Stimulated activated CD4-positive, alpha-beta T cell treated with anti-CD3 and anti-CD28 coated beads, Interleukin-1b, Interleukin-23, amount 100 ng/mL, for 1 hour (primary cell): ENCODE measurements at places on chromosomes 7 and 10.

DNA sequence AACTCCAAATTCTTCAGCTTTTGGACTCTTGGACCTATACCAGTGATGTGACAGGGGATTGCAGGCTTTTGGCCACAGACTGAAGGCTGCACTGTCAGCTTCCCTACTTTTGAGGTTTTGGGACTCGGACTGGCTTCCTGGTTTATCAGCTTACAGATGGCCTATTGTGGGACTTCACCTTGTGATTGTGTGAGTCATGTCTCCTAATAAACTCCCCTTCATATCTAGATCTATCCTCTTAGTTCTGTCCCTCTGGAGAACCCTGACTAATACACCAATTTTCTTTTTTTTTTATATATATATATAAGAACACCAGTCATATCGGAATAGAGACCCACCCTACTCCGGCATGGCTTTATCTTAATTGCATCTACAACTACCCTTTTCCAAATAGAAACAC is 166.8 kb downstream of the ETV1 start:
- DNase-seq: no peak

- DNase-seq: no peak
These were observed 3.6 kb downstream of the R3HCC1L start for GRCh38 chr10:98138031-98138430.

DNA sequence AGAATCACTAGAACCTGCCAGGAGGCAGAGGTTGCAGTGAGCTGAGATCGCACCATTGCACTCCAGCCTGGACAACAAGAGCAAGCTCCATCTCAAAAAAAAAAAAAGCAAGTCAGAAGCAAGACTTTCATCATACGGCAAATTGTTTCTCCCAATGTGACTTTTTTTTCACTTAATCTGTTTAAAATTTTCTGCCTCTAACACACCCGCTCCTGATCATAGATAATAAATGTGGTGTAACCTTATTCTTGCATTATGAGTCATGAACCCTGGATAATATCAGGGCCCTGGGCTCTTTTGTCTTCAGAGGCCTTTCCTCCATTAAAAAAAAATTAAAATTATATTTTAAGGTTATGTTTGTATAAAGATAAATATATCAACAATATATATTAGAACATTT is 111.4 kb upstream of the JCAD start:
- DNase-seq: no peak

- no peak for DNase-seq
These were observed 817.5 kb downstream of the NRG3 start for GRCh38 chr10:82692458-82692857.

DNA sequence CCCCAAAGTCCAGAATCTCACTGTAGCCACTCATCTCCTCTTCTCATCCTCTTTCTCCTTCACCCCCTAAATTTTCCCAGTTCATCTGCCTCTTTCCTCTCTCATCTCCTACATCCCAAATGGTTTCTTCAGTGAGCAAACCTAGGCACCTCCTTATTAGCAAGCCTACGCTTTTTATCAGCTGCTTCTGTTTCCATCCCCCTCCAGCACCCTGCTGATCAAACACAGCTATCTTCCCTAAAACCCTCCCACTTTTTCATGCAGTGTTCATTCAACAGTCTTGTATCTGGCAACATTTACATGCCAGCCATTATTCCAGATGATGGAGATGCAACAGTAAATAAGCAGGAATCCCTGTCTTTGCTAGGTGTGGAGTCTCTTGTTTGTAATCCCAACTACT is 3.3 kb upstream of the ABRAXAS2 start:
- no peak for DNase-seq

DNA sequence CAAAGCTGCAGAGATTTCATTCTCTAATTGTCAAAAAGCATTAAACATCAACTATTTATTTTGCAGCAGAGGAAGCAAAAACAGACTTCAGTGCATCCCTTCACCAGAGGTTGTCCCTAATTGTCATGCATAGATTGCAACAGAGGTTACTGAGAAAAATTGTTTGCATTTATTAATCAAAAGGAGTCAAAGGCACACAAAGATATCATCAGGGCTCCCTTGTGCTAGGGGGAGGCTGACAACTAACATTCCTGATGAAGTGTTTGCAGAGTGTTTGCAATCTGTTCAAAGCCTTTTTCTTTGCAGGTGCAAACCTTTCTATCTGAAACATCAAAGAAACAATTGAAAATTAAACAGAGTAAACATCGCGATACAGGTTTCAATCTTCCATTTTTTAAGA is 227.5 kb downstream of the TEX36 start:
- DNase-seq: no peak

DNA sequence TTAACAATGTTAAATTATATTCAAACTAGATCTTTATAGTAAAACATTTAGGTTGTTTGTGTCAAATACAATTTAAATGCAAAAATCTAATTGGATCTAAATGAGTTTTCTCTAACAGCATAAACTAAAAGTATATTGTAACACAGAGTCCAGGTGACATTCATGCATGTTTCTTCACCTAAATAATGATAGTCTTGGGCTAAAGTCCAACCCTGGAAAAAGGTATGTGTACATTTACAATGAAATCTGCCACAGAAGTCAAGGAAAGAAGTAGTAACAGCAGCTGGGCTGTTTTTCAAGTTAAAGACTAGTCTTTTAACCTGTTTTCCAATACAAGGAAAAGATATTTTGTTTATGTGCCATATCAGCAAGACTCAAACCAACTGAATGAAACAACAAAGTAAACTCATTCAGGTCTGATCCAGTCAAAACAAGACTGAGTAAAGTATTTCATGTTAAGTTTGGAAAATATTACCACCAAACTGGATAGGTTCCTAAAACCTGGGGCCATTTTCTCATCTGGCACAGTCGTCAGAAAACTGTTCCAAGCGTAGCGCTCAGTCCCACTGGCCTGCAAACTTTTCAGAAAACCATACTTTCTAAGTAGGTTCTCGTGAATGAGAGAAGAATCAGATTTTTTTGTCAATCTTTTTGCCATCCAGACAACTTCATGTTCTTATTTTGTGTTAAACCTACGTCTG is 349.2 kb downstream of the HGF start:
- DNase-seq: no peak

DNA sequence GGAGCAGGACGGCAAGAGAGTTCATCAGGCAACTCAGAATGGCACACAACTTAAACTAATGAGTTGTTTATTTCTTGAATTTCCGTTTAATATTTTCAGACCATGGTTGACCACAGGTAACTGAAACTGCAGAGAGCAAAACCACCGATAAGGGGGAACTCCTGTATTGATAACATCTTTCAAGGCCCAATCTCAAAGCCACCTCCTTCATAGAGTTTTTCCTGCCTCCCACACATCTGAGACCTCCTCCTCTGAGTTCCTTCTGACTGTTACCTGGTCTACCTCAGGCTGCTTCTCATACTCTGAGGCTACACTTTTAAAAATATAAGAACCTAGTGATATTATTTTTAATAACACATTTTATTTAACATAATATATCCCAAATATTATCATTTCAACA is 341.5 kb upstream of the NPVF start:
- DNase-seq: no peak

DNA sequence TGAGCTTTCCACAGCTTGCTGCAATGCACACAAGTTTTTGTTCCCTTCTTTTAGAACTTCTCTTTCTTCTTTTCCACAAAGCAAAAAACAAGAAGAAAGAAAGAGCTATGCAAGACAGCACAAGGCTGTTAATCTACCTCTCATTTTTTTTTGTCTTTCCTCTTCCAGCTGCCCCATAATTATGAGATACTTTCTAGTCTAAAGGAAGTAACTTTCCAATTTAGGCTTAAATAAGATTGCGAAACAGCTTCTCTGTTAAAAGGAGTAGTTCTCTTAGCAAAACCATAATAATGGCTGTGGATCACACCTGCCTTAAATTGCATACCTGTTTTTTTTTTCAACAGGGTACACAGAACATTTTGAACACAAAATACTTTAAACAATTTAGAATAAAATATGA is 56.0 kb downstream of the NDUFB2 start:
- no peak for DNase-seq

- DNase-seq: no peak
These were observed 3.9 kb upstream of the PYROXD2 start for GRCh38 chr10:98418665-98419468.

GRCh38 chr7:97018791-97019531 is 5.7 kb downstream of the DLX5 start:
- DNase-seq: no peak
